ENCODE measurements at places on chromosomes 4 and X. TPM values are rescaled to one million over a fixed set of nuclear protein-coding genes. Genes with fewer than 3 reads are reported as not detected.

ADGRL3 gene
- 226 TPM for total RNA-seq

F9 gene
- total RNA-seq: not detected

CYTL1 gene
- total RNA-seq: 0.49 TPM

SHISA3 gene
- not detected for total RNA-seq

PHKA1 gene
- total RNA-seq: 2.7 TPM

TEC gene
- 2.0 TPM for total RNA-seq

PALLD gene
- total RNA-seq: 31.7 TPM

F11 gene
- 0.25 TPM for total RNA-seq

MAGEA4 gene
- not detected for total RNA-seq

PTTG2 gene
- total RNA-seq: not detected

ZCCHC18 gene
- total RNA-seq: 21.6 TPM

PAGE2B gene
- total RNA-seq: not detected

XAGE2 gene
- total RNA-seq: not detected

SLIT2 gene
- 15.7 TPM for total RNA-seq

PABPC5 gene
- total RNA-seq: 8.9 TPM

TRMT44 gene
- total RNA-seq: 20.4 TPM

MCTS1 gene
- 31.7 TPM for total RNA-seq

KIF4A gene
- 2.5 TPM for total RNA-seq

ANKRD50 gene
- total RNA-seq: 99.6 TPM

CPE gene
- total RNA-seq: 349 TPM

LRCH2 gene
- 40.8 TPM for total RNA-seq

DMRTC1 gene
- not detected for total RNA-seq

DOK7 gene
- 0.49 TPM for total RNA-seq

CT47B1 gene
- total RNA-seq: not detected

HTATSF1 gene
- total RNA-seq: 72.8 TPM

PRSS12 gene
- total RNA-seq: 43.3 TPM

EGFL6 gene
- 0.98 TPM for total RNA-seq

CTAG2 gene
- not detected for total RNA-seq

TBC1D1 gene
- total RNA-seq: 57.3 TPM

GRK4 gene
- total RNA-seq: 33.4 TPM

SATL1 gene
- total RNA-seq: 0.98 TPM

PCDH18 gene
- 17.9 TPM for total RNA-seq

DUSP21 gene
- total RNA-seq: not detected

PABPC1L2A gene
- total RNA-seq: 1.7 TPM

MAB21L2 gene
- total RNA-seq: not detected

FAM47C gene
- not detected for total RNA-seq

UCP1 gene
- 0.25 TPM for total RNA-seq

CT83 gene
- not detected for total RNA-seq

PHOX2B gene
- not detected for total RNA-seq

PDS5A gene
- total RNA-seq: 58.3 TPM

RBM47 gene
- 22.4 TPM for total RNA-seq

ADH1B gene
- under 0.01 TPM for total RNA-seq

GAGE12H gene
- total RNA-seq: not detected

NXF2B gene
- not detected for total RNA-seq

CXorf51B gene
- total RNA-seq: not detected

CFP gene
- 0.49 TPM for total RNA-seq

FRMPD3 gene
- 2.5 TPM for total RNA-seq

GAGE13 gene
- not detected for total RNA-seq

IL1RAPL1 gene
- 11.1 TPM for total RNA-seq

MAGEA8 gene
- total RNA-seq: not detected

CSAG3 gene
- total RNA-seq: not detected

HHIP gene
- total RNA-seq: 2.0 TPM

SOX3 gene
- 6.4 TPM for total RNA-seq

ZNF732 gene
- total RNA-seq: 0.49 TPM

CSAG1 gene
- not detected for total RNA-seq

HTR2C gene
- total RNA-seq: 1.5 TPM
